CD8-positive, alpha-beta memory T cell (primary cell): ENCODE measurements at places on chromosomes 4 and X.

- no peak for DNase-seq
Observed at GRCh38 chr4:174859904-174860303, 30.9 kb upstream of the GLRA3 start.

DNA sequence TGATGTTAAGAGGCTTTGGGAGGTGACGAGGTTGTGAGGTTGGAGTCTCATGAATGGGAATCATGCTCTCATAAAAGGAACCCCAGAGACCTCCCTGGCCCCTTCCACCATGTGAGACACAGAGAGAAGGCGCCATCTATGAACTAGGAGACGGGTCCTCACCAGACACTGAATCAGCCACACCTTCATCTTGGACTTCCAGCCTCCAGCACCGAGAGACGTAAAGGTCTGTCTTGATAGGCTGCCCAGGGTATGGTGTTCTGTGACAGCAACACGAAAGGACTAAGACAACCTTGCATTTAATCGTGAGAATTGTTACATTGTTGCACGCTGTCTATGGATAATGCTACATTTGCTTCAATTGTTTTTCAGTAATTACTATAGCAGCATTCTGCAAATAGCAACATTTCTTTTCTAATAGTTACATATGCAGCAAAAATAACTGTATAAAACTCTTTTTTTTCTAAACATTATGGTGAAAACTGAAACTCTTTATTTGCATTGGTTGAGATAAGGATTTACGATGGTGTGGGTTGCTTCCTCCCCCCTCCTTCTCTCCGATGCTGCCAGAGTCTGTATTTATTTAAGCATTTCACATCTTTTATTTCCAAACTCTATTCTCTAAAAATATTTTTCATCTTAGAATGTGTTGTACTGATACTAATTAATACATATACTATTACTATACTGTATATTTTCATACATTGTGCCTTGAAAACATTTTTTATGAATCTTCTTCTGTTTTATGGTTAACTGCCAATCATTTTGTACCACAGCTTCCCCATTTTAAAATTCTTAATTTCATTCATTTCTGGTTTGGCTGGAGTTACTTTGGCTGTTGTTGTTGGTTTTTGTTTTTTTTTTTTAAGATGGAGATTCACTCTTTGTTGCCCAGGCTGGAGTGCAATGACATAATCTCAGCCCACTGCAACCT lies 26.4 kb upstream of the AKAP17A start:
- no peak for DNase-seq

DNA sequence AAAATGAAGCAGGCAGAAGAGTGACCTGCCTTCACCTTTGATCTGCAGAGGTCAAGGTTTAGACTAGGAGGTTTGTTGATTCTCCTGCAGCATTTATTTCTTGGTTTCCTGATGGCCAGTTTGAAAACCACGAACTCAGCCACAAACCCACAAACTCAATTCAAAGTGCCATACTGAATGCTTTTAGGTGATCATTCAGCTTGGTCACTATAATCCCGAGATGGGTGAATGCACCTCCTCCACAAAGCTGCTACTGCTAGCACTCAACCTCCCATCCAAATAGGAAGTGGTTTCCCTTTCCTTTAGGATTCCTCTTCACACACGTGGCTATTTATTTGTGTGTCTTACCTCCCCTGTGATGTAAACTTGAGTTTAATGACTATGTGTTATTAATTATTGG lies 225.2 kb downstream of the MID1 start:
- DNase-seq, result no peak

- DNase-seq, result no peak
Observed at GRCh38 chr4:109627361-109627760, 67.3 kb downstream of the MCUB start.
